Pulmonary artery endothelial cell (primary cell): ENCODE measurements at places on chromosomes 16 and 17.

DNA sequence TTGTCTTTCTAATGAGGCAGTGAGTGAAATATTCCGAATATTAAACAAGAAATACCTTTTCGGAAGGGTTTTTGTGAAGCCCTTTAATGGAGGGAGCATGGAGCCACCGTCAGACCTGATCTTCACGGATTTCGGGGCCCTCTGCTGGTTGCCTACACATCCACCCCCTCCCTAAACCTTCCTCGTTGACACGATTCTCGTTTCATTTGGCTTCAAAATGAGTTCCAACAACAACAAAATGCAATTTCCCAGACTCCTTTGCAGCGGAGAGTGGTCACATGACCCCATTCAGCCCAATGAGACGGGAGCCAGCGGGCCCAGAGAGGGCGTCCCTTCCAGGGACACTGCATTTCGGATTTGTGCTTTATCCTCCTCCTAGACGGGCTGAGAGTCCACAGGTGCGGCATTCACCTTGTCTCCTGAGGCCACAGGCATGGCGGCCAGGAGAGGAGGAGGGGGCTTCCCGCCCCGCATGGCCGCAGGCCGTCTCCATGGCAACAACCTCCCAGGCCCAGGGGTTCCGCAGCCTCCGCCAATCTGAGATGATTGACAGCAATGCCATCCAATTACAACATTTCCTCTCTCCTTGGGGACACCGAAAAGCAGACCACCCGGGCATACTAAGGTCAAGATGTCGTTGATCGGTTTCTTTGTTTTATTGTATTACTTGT, 259.8 kb downstream of the C16orf95 start:
- DNase-seq, result no peak

GRCh38 chr17:61551255-61551742, 39.7 kb downstream of the NACA2 start:
- no peak for DNase-seq

DNA sequence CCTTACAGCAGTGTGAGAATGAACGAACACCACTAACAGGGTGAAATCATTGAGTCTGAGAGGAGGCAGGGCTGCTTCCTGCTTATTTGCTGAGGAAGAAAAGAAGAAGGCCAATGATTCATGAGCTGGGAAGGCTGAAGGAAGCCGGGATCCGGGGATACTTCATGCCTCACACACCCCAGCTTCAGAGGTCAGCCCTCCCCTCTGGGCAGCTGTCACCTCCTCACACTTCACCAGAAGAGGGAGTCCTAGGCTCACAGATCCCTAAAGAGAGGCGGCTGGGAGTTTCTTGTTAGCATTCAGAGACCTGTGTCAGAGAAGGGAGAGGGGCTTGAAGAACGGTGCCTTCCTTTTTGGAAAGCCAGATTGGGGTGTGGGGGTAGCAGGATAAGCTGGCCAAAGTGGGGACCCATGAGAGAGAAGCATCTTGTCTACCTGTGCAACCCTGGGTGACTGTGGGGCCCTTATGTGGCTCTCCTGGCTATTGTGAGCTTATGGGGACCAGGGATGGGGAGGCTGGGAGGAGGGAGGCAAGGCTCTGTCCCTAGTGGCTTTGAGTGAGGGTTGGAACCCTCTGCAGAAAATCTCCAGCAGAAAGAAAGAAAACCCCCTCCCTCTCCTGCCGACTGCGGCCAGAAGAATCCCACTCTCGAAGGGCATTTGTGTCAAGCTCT, 94.6 kb downstream of the RGS9 start:
- peak; percentile 30 for DNase-seq

DNA sequence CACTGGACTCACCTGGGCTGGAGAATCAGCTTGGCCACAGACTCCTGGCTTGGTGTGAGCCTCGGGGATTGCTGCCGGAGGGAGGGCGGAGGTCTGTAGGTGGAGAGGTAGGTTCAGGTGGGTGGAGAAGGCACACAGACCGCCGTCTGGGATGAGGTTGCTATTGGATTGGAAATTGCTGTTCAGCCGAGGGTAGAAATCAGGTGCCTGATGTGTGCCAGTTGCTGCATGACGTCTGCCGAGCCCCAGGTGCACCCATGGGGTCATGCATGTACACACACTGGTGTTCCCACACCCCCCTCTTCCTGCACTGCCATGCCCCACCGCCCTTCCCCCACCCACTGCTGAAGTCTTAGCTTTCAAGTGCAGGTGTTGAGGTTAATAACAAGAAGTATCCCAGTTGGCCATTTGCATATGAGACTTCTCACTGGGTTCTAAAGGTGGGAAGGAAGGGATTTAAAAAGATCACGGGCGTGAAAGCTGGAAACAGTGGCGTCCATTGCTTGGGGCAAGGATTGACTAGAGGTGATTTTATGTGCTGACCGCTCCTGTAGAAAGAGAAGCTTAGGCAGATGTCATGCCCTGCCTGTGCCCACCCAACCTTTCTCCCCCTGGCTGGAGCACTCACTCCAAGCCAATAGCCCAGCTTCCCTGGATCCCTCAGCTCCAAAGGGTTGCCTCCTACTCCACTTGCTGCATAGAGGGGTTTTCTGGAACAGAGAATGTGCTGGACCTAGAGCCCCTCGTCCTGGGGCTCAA, 193.6 kb downstream of the CCDC182 start:
- DNase-seq, result no peak
